ENCODE measurements at places on chromosomes 5 and 9. TPM values are rescaled to one million over a fixed set of nuclear protein-coding genes. Genes with fewer than 3 reads are reported as not detected.

- no peak for DNase-seq
Observed at GRCh38 chr9:116716438-116716837, 29.3 kb downstream of the TRIM32 start.

DNA sequence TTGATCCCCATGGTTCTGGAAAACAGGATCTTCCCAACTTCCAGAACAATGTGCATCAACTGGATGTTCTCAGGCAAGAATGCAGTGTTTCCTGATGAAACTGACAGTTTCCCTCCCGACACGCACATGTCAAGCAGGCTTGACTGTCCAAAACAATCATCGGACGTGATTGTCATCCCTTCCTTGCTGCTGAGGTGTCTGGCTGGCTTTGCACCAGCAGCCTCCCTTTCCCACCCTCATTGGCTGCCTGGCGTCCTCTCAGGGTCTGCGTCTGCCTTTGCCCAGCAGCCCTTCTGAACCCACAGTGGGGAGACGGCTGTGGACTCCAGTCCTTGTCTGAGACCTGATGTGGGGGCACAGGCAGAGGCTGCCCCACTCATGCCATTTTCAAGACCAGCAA is 110.8 kb downstream of the MARCHF3 start:
- DNase-seq: no peak

DNA sequence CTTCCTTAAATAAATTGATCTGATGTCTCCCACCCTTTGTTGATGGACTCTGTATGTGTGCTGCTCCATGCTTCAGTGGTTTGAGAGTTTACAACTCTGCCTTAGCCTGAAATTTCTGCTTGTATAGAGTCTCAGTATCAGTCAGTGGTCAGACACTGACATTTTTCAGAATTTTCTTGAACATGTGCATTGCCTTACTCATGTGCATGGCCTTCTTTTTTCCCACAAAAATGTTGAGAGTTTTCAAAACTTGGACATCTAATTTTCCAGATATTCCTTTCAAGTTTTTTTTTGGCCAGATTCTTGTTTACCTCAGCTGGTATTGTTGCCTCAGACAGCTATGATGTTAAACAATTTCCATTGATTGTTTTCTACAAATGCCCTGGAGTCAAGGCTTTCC is 427.1 kb upstream of the CHD1 start:
- DNase-seq: no peak

DNA sequence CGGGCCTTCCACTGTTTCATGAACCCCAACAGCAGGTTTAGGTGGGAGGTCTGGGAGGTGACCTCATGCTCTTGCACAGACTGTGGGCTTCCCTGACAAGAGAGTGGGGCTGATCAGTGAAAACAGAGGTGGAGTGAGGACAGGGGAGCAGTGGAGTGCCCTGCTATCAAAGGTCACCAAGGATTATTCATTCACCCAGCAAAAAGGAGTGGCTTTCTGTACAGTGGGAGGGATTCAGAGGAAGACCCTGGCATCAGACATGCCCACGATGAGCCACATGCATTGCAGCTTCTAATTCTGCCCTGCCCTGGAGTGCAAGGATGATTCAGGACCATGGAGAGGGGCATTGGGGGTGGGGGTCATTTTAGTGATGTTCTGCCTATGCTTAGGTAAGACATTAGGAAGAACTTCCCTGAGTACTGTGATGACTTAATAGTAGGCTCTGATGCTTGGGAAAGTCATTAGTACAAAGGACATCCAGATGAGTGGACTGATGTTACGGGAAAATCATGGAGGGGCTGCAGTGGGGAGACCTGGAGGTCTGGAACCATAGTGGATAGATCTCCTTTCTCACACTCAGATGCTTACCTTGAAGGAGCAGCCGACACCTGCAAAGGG is 12.8 kb downstream of the TRAF1 start:
- peak; percentile 59 for DNase-seq

The TUSC1 gene
- 0.10 TPM for total RNA-seq
